Astrocyte (in vitro differentiated cells and primary cell): ENCODE measurements at places on chromosomes 5 and 9.

- DNase-seq, result peak; percentile 80
Observed at GRCh38 chr9:69975681-69976080, 68.0 kb upstream of the MAMDC2 start.

DNA sequence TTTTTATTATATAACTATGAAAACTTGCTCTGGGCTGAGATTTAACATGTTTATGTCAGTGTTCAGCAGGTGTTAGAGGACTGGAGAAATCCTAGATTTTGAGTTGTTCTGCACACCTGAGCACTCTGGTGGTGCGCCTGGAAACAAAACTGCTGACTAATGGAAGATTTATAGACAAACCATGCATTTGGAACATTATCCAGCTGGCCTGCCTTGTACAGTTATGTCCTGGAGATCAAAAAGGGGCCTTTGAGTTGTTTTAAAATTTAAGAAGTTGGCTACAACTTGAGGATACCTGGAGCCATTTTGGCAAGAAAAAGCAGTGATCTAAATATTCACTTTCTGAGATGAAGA is 5.7 kb upstream of the ARHGEF28 start:
- no peak for DNase-seq

- no peak for DNase-seq
Observed at GRCh38 chr9:131100445-131100844, 4.1 kb downstream of the AIF1L start.

DNA sequence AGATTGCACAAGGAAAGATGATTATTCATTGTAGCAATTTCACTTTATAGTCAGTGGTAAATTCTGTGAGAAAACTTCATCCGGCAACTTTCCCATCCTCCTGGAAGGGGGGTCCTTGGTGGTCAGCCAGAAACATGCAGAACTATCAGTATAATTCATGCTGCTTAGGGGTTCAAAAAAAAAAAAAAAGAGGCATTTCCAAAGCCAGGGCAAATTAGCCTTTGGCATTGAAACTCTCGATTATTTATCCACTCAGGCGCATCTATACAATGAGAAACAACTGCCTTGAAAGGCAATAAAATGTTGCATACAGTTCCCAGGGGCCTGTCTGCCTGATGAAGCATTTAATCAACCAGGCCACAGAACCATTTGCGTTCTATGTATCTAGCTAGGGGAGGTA is 263.3 kb downstream of the TMEM167A start:
- DNase-seq, result no peak

GRCh38 chr9:715300-715699 is 126.2 kb upstream of the DMRT1 start:
- peak; percentile 50 for DNase-seq

DNA sequence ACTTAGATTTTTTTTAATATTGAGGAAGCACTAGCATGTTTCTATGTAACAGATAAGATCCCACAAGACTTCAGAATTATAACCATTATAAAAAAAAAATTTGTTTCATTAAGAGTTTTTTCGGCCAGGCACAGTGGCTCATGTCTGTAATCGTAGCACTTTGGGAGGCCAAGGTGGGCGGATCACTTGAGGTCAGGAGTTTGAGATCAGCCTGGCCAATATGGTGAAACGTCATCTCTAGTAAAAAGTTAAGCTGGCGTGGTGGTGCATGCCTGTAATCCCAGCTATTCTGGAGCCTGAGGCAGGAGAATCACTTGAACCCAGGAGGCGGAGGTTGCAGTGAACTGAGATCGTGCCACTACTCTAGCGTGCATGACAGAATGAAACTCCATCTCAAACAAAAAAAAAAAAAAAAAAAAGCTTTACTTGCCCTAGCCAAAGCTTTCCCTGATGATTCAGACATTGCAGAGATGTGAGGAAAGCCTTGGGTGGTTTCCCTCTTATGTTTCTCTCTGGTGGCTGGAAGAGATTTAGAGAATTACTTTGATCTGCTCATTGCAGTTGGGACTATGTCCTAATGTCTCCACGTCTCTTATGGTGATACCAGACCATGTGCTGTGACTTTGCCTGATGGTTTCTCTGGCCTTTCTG is 65.4 kb downstream of the EGFLAM start:
- peak; percentile 61 for DNase-seq

- DNase-seq, result no peak
Observed at GRCh38 chr5:69092969-69093368, 845 bp upstream of the SLC30A5 start.

DNA sequence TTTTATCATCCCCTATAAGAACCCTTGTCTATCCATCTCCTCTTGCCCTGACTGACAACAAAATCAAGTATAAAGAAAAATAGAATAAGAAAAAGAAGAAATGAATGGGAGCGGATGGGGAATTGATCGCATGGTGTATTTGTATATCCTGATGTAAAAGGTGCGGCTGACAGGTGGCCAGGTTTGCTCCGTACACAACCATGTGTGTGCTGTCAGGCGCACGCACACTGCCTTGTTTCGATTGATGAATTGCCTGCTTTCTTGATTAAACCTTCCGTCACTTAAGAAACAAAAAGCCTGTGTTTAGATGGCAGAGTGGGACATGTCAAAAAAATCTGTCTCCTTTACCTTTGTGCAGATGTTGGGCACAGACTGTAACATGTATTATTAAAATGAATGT is 102.6 kb downstream of the MVB12B start:
- DNase-seq, result no peak

GRCh38 chr5:33501899-33502298 is 61.1 kb downstream of the TARS1 start:
- DNase-seq, result no peak

GRCh38 chr9:18442629-18443491 is 31.1 kb upstream of the ADAMTSL1 start:
- DNase-seq, result peak; percentile 57

- DNase-seq, result peak; percentile 18
Observed at GRCh38 chr5:21154526-21154925, 1166.5 kb upstream of the CDH18 start.

- DNase-seq, result no peak
Observed at GRCh38 chr9:70656281-70656680, 241.8 kb upstream of the KLF9 start.

DNA sequence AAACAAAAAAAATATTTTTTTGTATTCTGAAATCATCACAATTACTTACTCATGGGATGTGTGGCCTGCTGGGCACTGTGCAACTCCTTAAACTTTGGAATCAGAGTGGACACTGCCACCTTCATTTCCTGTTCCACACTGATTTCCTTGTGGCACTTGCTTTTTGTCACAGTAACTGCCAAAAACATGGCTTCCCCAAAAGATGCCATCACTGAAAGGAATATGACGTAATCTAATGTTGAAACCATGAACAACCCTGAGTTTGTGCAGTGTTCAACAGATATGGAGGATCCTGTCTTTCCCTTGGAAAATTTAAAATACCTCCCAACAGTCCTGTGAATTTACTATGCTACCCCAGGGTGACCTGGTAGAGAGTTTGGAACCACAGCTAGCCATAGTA is 12.6 kb upstream of the IL12B start:
- DNase-seq, result no peak

- DNase-seq, result no peak
Observed at GRCh38 chr9:92980085-92980745, 32.9 kb downstream of the FGD3 start.

- DNase-seq, result no peak
Observed at GRCh38 chr5:165139262-165139661, 1633.8 kb downstream of the MAT2B start.

DNA sequence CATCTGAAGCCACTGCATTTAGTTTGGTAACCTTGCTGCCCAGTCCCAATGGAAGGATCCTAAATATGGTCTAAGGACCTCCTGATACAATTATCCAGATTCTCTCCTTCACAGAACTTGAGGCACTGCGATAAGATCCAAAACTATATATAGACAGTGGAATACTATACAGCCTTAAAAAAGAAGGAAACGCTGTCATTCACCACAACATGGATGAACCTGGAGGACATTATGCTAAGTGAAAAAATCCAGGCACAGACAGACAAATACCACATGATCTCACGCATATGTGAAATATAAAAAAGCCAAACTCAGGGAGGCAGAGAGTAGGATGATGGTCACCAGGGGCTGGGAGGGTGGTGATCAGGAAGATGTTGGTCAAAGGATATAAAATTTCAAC is 2.8 kb upstream of the IL4 start:
- DNase-seq, result no peak

- DNase-seq, result no peak
Observed at GRCh38 chr9:35078066-35078465, 1.7 kb downstream of the FANCG start.

DNA sequence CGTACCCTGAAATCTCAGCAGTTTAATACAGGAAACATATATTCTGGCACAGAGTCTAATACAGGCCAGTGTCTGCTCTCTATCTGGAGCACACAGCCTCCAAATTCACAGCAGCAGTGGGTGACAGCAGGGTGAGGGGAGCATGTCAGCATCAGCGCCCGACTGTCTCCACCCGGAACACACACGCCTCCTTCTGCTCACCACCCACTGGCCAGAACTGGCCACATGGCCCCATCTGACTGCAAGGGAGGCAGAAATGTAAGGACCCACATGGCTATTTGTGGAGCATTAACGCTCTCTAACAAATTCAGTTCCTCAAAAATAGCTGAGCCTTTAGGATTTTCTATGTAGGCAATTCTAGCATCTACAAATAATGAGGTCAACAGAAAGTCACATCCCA is 24.6 kb downstream of the UBE2QL1 start:
- DNase-seq, result no peak

DNA sequence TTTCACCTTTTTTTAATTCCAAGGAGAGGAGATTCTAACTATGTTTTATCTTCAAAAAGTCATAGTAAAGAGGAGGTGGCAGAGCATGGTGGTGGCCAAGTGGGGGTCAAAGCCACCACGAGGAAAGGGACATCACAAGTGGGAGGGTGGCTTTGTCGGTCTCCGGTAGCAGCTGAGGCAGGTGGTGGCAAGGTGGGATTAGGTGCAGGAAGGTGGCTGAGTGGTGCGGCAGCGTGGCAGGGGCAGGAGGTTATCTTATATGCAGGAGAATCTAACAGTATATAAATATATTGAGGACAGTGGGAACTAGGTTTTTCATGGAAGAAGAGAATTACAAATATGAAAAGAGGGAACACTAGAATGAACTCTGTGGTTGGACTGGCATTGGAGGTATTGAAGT is 196.8 kb downstream of the FSTL4 start:
- DNase-seq, result no peak

DNA sequence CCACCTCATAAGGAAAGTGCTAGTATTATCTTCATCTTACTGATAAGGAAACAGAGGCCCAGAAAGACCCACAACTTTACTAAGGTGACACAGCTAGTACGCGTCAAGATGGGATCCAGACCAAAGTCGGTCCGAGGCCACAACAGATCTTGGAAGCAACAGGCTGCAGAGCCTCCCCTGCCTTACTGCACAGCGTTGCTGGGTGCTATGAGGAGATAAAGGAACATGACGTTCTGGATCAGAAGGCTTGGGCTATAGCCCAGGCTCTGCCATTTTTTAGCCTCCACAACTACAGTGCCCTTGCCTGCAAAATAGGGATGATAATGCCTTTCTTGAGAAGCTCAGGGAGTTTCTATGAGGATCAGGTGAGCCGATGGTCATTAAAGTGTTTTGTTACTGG is 144.1 kb downstream of the NMUR2 start:
- DNase-seq, result no peak

DNA sequence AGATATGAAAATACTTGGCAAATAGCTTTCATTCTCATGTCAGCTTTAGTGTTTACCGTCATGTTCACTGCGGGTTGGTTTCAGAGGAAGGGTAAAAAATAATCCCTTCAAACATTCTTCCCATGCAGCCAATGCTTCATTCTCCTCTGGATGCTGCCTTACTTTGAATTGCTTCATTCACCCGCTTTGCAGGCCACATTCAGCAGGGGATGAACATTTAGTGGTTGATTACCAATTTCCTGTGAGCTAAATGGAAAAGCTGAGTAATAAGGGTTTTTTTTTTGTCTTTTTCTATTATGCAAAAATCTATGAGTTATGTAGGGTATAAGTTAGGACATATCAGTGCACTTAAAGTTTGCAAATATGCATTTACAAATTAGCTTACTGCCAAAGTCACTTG is 96.3 kb upstream of the MEF2C start:
- DNase-seq, result peak; percentile 53

DNA sequence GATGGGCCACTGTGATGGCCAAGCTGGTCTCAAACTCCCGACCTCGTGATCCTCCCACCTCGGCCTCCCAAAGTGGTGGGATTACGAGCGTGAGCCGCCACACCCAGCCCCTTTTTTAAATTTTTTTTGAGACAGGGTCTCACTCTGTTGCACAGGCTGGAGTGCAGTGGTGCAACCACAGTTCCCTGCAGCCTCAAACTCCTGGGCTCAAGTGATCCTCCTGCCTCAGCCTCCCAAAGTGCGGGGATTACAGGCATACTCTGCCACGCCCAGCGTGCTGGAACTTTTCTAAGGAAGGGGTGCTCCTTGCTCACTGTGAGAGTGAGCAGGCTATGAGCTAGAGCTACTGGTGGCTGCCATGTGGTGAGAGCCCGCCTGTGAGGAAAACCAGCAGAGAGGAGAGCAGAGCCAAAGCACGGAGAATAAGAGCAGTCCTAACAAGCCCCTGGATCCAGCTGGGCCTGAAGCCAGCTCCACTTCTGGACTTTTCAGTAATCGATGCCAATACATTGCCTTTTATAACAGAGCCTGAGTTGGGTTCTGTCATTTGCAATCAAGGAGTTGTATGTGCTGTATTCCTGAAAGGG is 75.5 kb upstream of the UNC5A start:
- DNase-seq, result no peak

DNA sequence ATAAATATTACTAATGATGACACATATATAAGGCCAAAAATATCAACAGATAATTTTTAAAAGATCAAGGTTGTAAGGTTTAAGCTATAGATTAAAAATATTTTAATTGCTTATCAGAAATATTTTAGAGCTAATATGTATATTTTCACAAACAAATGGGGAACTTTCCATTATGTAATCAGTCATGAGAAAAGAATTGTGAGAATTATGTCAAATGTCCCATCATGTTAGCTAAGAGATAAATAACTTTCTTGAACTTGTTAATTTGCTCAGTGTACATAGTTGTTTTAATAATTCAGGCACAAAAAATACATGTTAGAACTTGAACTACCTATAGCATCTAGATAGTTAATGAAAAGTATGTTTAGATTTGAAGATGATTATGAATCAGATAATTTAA is 67.7 kb downstream of the SYK start:
- no peak for DNase-seq

DNA sequence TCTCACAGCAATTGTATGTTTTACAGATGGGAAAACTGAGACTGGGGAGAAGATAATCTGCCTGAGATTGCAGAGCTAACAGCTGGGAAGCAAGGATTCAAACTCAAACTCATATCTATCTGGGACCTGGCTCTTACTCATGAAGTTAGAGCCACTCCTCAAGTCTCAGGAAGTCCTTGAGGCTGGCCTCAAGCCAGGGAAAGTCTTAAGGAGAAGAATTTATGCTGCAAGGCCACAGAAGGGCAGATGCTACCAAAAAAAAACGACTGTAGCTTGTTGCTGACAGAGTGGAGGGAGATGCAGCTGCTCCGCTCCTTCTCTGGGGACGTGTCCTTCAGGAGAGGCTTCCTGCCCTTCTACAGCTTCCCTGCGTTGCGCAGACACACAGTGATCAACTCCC is 39.8 kb downstream of the BARHL1 start:
- peak; percentile 33 for DNase-seq
